Kidney epithelial cell (primary cell): ENCODE measurements at places on chromosomes 5 and 9. TPM values are rescaled to one million over a fixed set of nuclear protein-coding genes. Genes with fewer than 3 reads are reported as not detected.

- DNase-seq: no peak
Observed at GRCh38 chr9:113477661-113478060, 14.1 kb downstream of the RGS3 start.

- no peak for DNase-seq
Observed at GRCh38 chr9:69442486-69442885, 117.5 kb downstream of the ENTREP1 start.

DNA sequence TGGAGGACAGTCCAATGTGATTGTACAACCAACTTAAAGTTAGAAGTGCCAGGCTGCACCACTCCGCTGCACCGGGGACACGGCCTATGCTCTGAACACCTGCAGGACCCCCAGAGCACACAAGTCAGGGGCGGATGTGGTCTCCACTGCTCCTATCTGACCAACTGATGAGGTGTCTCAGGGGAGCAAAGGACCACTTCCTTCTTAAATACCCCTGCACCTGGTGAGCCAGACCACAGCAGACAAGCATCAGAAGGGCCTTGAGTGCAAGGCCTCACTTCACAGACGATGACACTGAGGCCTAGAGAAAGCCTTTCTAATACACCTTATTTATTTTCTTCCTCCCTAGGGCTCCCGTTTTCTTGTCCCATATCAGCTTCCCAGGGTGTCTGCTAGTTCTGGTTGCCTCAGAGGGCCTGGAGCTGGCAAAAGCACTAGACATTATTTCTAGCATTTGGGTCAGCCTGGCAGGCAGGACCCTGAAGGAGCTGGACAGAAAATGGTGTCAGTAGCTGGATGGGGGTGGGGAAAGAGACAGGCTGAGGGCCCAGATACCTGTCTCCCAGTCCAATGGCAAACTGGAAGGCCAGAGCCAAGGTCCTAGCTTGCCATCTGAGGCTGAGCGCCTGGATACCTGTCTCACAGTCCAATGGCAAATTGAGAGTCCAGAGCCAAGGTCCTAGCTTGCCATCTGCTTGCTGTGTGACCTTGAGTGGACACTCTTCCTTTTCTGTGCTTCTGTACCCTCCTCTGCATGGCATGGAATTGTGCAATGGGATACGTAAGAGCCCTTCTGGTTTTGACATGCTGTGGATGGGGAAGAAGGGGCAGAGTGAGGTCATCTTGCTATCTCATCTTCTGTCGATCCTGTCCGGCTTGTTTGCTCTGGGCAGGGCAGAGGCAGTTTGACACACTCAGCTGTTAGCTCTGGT is 9.0 kb downstream of the CCDC69 start:
- no peak for DNase-seq

GRCh38 chr5:155069961-155070360 is 56.4 kb downstream of the KIF4B start:
- no peak for DNase-seq

DNA sequence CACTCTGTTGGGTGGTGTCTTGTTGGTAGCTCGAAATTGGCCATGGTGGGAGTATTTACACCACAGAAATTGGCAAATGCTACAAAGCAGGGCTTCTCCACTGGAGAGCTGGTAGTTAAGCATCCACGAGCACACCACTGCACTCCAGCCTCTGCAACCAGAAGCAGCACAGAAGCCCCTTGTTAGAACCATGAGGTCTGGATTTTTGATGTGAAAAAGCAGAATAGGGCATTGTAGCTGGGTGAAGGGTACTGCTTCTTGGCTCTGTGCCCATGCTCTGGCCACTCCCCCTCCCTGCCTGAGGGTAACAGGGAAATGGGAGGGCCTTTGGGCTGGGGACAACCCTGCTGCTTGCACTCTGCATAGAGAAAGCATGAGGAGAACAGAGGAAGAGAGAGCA is 81.2 kb upstream of the UBTD2 start:
- DNase-seq: no peak

The ANXA1 gene
- 167 and 189 TPM in 2 replicates for total RNA-seq

The FAM81B gene
- 0.75 TPM in 1 of 2 replicates, not detected in the other for total RNA-seq

The TBC1D9B gene
- 79.6 and 86.3 TPM in 2 replicates for total RNA-seq
